ENCODE measurements at places on chromosomes 5 and 9.

DNA sequence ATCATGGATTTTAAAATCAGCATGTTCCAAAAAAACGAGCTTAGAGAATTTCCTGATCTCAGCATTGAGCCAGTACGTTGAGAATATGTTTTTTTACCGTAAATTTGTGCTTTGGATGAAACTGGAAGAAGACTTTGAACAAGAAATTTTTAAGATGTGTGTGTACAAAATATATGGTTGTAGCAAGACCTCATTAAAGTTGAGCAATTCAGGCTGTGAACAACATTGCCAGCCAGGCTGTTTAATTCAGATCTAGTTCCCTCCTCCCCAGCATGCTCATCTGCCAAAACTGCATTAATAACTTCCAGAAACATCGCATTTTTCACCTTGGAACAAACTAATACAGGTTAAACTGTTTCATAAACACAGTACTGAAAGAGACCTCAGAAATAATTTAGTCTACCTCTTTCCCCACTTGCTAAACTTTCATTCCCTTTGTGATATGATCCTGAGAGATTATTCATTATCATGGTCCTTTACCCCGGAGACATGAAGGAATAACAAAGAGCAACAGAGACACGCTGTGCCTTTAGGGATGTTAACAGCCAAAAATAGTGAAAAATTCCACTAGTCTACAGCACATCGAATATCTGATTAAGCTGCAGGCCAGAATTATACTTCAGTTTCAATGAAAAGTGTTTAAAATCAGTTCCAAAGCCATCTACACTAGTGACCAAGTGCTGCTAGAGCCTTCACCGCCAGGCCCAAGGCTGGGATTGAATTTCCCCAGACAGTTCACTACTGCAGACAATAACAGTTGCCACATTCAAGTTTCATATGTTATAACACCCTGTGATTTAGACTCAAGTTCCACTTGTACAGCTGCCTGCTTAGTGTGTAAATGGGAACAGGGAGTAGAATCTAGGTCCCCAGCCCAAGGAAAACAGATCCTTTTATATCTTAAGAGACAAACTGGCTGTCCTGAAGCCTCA, 89.6 kb downstream of the EFNA5 start:
- H3K27ac ChIP-seq, result no peak overlapping the region
- no peak overlapping the region for H3K4me3 ChIP-seq
- no peaks in the 10 kb centered on the region for H3K27me3 ChIP-seq
- H3K36me3 ChIP-seq, result no peaks in the 10 kb centered on the region
- no peaks in the 10 kb centered on the region for H3K4me1 ChIP-seq
- DNase-seq, result no peak

- H3K27ac ChIP-seq, result no peak overlapping the region
- peak; percentile 5 for DNase-seq
- no peaks in the 10 kb centered on the region for H3K36me3 ChIP-seq
- H3K4me3 ChIP-seq, result no peak overlapping the region
- H3K4me1 ChIP-seq, result no peaks in the 10 kb centered on the region
Observed at GRCh38 chr9:109903515-109904138, 123.6 kb downstream of the PALM2AKAP2 start.

GRCh38 chr5:92927291-92927778, 653.7 kb downstream of the NR2F1-AS1 start:
- H3K4me1 ChIP-seq, result no peaks in the 10 kb centered on the region
- H3K27ac ChIP-seq, result no peak overlapping the region
- H3K36me3 ChIP-seq, result no peaks in the 10 kb centered on the region
- H3K4me3 ChIP-seq, result no peak overlapping the region
- H3K27me3 ChIP-seq, result no peaks in the 10 kb centered on the region

DNA sequence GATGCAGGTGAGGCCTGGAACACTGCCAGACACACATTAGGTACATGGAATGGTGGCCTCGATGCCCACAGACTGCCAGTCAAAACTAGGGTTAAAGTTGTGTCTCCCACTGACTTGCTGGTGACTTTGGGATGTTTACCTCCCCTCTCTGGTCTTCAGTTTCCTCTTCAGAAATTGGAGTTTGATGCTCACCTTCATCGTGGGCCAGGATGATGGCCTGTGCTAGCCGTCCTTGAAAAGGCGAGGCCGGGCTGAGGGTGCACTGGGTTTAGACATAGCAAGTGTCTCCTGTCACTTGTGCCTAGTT, 49.0 kb upstream of the FOXE1 start:
- H3K27me3 ChIP-seq, result peaks cover 7% of the 10 kb centered on the region
- H3K27ac ChIP-seq, result no peak overlapping the region
- H3K36me3 ChIP-seq, result no peaks in the 10 kb centered on the region
- peak overlapping the region; percentile 23 for H3K4me3 ChIP-seq
- no peak for DNase-seq

DNA sequence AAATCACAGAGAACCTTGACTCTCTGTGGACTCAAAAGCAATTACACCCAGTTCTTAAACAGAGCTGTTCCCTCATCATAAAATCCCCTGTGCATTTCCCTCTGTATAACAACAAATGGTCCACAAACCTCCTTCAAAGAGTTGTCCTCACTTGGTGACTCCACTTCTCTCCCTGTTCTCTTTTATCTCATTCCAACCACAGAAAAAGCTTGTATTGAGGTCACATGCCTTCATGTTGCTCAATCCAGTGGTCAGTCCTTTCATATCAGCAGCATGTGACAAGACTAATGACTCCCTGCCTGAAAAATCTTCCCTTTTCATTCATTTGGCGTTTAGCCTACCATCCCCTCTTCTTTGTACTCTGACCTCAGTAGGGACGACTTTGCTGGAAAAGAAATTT, 158.0 kb downstream of the DEPDC1B start:
- H3K27me3 ChIP-seq, result no peaks in the 10 kb centered on the region
- no peaks in the 10 kb centered on the region for H3K36me3 ChIP-seq

- H3K4me1 ChIP-seq, result no peaks in the 10 kb centered on the region
- DNase-seq, result no peak
- H3K27me3 ChIP-seq, result no peaks in the 10 kb centered on the region
- H3K4me3 ChIP-seq, result no peak overlapping the region
Observed at GRCh38 chr5:151646334-151646733, 40.4 kb downstream of the SPARC start.

DNA sequence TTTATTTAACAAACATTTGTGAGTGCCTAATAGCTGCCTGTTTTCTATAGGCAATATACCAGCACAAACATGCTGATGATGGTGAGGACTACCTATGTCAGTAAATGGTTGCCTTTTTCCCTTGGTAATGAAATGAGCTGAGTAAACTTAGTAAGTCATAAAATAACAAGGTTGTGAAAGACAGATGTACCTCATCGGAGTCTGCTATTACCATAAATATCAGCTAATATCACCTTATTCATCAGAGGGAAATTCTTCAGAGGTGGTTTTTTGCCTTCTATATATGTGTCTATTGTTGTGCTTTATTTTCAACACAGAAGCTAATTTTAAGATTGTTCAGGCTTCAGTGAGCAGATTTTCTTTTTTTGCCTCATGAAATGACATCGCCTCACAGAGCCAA, 1040.5 kb downstream of the DTWD2 start:
- no peak overlapping the region for H3K4me3 ChIP-seq
- no peaks in the 10 kb centered on the region for H3K36me3 ChIP-seq
- no peaks in the 10 kb centered on the region for H3K27me3 ChIP-seq
- no peaks in the 10 kb centered on the region for H3K4me1 ChIP-seq
- no peak for DNase-seq

- no peaks in the 10 kb centered on the region for H3K36me3 ChIP-seq
- H3K4me1 ChIP-seq, result peaks cover 3% of the 10 kb centered on the region
- H3K27me3 ChIP-seq, result no peaks in the 10 kb centered on the region
- H3K27ac ChIP-seq, result no peak overlapping the region
- no peak for DNase-seq
- no peak overlapping the region for H3K4me3 ChIP-seq
Observed at GRCh38 chr5:131230406-131230805, 33.4 kb upstream of the CDC42SE2 start.

GRCh38 chr5:921456-922435, 29.1 kb downstream of the TRIP13 start:
- no peaks in the 10 kb centered on the region for H3K36me3 ChIP-seq
- H3K27me3 ChIP-seq, result peaks cover 7% of the 10 kb centered on the region
- H3K4me1 ChIP-seq, result no peaks in the 10 kb centered on the region
- DNase-seq, result no peak

GRCh38 chr5:35811108-35811741, 45.5 kb upstream of the IL7R start:
- peaks cover 80% of the 10 kb centered on the region for H3K4me1 ChIP-seq
- no peak overlapping the region for H3K4me3 ChIP-seq
- H3K27ac ChIP-seq, result peak overlapping the region; percentile 88
- peak; percentile 12 for DNase-seq
- no peaks in the 10 kb centered on the region for H3K36me3 ChIP-seq

DNA sequence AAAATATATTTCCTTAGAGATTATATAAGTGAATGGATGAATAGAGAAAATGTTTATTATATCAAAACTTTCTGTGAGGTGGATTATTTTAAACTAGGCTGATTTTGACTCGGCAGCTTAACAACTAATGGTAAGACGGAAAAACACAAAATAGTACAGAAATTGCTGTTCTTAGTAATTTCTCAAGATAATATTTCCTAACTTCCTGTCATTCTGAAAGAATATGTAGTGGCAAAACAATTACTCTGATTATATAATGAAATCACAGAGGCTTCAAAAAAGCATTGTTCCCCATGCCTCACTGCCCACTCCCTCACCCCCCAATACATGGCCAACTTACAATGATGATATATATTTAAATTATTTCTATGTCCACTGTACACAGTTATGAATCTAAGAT, 85.4 kb downstream of the YTHDC2 start:
- no peak for DNase-seq
- no peaks in the 10 kb centered on the region for H3K27me3 ChIP-seq
- no peaks in the 10 kb centered on the region for H3K36me3 ChIP-seq
- no peak overlapping the region for H3K27ac ChIP-seq

GRCh38 chr5:176608937-176609723, 826 bp downstream of the GPRIN1 start:
- no peak overlapping the region for H3K27ac ChIP-seq
- H3K36me3 ChIP-seq, result no peaks in the 10 kb centered on the region
- peaks cover 8% of the 10 kb centered on the region for H3K27me3 ChIP-seq
- DNase-seq, result no peak

DNA sequence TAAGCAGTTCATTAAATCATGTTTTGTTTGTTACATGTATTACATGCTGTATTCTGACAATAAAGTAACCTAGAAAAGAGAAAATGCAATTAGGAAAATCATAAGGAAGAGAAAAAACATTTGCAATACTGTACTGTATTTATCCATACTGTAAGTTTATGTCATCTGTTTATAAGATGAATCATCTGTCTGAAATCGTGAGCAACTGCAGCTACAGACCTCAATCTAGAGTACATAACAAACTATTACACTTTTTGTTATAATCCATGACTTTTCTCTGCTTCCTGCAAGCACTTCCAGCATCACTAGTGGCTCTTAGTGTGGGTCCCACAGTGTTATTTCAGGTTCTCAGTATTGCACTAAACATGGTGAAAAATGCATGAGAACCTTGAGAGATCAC, 144.4 kb upstream of the NR4A3 start:
- no peak for DNase-seq
- no peaks in the 10 kb centered on the region for H3K36me3 ChIP-seq
- H3K27me3 ChIP-seq, result no peaks in the 10 kb centered on the region
- no peaks in the 10 kb centered on the region for H3K4me1 ChIP-seq

DNA sequence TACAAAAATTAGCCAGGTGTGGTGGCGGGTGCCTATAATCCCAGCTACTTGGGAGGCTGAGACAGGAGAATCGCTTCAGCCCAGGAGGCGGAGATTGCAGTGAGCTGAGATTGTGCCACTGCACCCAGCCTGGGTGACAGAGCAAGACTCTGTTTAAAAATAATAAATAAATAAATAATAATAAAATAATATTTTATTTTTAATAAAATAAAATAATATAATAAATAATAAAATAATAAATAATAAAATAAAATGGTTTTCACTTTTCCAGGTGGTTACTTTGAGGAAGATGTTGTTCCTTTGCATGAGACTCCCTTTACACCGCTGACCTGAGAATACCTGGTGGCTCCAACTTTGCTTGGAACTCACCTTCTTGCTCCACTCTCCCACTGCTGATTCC, 82.8 kb downstream of the RCL1 start:
- no peak overlapping the region for H3K27ac ChIP-seq
- H3K27me3 ChIP-seq, result no peaks in the 10 kb centered on the region
- no peaks in the 10 kb centered on the region for H3K36me3 ChIP-seq
- DNase-seq, result no peak
- H3K4me3 ChIP-seq, result no peak overlapping the region

DNA sequence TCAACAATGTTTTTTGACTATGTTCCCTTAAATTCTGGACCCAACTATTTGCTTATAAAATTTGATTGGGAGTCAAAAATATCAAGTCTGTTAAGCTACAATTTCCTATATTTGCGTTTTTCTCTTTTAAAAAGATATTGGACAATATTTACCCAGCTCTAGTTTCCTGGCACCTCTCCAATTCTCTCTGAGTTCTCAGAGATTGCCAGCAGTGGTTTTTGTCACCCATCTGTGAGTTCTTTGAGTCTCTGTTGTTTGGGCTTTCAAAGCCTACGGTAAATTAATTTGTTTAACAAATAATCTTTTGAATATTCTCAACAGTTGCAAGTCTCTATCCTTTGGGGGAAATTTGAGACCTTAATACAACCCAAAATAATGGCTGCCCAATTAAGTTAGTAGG, 174.2 kb upstream of the PUM3 start:
- DNase-seq, result no peak
- no peak overlapping the region for H3K27ac ChIP-seq
- no peaks in the 10 kb centered on the region for H3K27me3 ChIP-seq
- no peaks in the 10 kb centered on the region for H3K4me1 ChIP-seq
- H3K4me3 ChIP-seq, result no peak overlapping the region

DNA sequence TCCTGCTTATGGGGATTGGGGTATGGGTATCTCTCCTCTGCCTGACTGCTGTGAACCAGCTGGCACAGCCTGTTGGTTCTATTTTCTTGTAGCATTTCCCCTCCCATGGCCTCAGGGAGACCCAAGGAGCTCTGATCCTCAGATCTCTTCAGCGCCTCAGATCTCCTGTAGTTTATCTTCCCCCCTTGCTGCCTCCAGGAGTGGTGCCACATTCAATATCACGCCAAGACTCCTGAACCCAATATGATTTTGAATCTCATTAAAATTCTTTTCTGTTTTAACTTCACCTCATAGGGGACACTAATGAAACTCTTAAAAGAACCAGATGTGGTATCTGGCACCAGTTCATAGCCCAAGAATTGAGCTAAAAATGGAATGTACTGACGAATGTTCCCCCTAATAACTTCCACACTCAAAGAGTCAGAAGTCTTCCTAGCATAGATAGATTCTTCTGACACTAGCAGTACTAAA, 59.6 kb upstream of the LIFR start:
- no peak for DNase-seq
- no peak overlapping the region for H3K4me3 ChIP-seq
- H3K4me1 ChIP-seq, result no peaks in the 10 kb centered on the region
- no peaks in the 10 kb centered on the region for H3K36me3 ChIP-seq
- H3K27me3 ChIP-seq, result no peaks in the 10 kb centered on the region

GRCh38 chr5:115022303-115022702, 147.4 kb downstream of the TRIM36 start:
- H3K27me3 ChIP-seq, result no peaks in the 10 kb centered on the region
- H3K36me3 ChIP-seq, result no peaks in the 10 kb centered on the region
- no peaks in the 10 kb centered on the region for H3K4me1 ChIP-seq
- H3K4me3 ChIP-seq, result no peak overlapping the region

- H3K27me3 ChIP-seq, result no peaks in the 10 kb centered on the region
- H3K4me1 ChIP-seq, result no peaks in the 10 kb centered on the region
- no peaks in the 10 kb centered on the region for H3K36me3 ChIP-seq
Observed at GRCh38 chr9:113623851-113624485, 160.4 kb downstream of the RGS3 start.

All from CD8-positive, alpha-beta memory T cell (primary cell).